ENCODE measurements at places on chromosomes 7 and 10.

- no peak for DNase-seq
Observed at GRCh38 chr10:124075231-124075955, 18.0 kb downstream of the CHST15 start.

DNA sequence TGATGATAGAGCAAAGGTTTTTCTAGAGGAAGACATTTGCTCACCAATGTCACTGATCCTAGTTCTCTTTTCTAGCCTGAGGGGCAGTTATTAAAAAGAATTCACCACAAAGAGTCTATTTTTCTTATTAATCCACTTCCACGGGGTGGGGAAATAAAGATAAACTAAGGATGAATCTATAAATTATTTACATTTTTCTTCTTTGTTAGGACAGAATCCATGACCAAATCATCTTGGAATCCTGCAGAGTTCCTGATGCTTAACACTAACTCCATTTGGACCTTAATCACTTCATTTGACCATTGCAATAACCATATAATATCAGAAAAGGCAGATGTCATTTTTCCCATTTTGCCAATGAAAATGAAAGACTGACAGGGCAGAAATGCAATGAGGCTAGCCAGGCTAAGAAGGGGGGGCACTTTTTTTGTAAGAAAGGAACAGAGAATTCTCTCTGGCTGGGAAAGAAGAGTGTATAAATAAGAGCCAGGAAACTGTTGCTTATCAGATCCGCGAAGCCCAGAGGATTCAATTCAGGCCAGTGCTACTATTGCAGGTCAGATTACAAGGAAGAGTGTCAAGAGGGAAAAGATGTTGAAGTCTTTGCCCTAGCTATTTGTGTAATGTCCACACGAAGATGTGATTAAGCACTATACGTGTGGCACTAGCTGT is 433.2 kb downstream of the TNS3 start:
- DNase-seq: no peak

GRCh38 chr10:30736685-30737232 is 107.2 kb upstream of the LYZL2 start:
- DNase-seq: no peak

GRCh38 chr7:84697506-84697905 is 489.4 kb downstream of the SEMA3D start:
- no peak for DNase-seq

DNA sequence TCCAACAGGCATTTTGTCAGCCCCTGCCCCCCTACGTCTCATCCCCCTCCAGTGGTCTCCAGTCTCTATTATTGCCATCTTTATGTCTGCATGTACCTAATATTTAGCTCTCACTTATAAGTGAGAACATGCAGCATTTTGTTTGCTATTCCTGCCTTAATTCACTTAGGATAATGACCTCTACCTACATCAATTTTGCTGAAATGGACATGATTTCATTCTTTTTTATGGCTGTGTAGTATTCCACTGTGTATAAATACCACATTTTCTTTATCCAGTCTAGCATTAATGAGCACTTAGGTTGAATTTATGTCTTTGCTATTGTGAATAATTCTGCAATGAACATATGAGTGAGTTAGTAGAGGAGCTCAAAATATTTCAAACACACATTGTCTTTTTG is 229.9 kb downstream of the SEMA3E start:
- no peak for DNase-seq

- DNase-seq: no peak
Observed at GRCh38 chr7:44150466-44150832, 9.3 kb upstream of the MYL7 start.

DNA sequence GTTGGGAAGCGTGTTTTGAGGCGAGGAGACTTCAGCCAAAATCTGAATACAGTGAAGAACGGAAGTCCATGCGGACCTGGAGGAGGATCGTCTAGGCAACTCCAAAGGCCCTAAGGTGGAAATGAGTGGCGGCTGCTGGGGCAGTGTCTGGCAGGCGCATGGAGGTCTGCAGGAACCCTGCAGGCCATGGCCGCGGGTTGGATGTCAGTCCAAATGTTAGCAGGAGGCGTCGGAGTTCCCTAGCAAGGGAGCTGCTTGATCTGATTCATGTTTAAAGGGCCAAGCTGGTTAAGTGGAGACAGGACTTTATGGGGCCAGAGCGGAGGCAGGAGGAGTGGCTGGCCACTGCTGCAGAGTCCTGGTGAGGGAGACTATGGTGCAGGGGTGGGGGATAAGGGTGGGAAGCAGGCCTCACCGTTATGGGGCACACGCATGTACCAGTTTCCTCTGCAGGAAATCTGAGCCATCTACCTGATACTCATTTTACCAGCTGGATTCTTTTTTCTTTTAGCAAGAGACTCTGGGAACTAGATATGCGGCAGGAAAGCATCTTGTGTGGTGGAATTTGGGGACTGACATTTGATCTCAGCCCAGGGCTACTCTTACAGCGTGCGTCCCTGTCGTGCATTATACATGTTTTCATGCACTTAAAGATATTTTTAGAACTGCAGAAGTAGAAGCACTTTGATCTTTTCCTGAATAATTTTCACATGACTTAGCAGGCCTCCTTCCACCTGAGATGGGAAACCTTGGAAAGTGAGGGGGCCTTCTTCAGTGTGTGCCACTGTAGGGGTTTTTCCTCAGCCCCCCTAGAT is 6.6 kb upstream of the REPIN1 start:
- no peak for DNase-seq

- DNase-seq: no peak
Observed at GRCh38 chr10:992467-992866, 4.2 kb downstream of the GTPBP4 start.

All from stimulated activated CD8-positive, alpha-beta memory T cell treated with anti-CD3 and anti-CD28 coated beads, Interleukin-2, amount 100 ng/mL, for 1 hour (primary cell).